ENCODE measurements at places on chromosomes 6 and 20.

DNA sequence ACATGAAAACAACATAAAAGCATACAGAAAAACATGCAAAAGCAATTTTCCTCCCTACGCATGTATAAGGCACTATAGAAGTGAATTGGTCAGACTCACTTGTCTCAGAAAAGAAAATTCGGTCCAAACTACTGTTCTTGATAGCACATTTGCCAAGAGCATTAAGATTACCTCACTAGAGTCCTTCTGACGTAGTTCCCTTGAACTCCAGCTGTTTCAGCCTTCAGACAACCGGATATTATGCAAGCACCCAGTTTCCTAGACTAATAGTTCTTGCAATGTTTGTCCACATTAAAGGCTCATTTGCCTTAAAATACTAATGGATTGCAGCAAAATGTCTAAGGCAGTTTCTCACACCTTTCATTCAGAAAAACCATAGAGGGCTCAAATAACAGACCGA lies 2.5 kb upstream of the CASS4 start:
- DNase-seq: no peak

- DNase-seq: no peak
Observed at GRCh38 chr6:45759472-45759810, 256.2 kb downstream of the CLIC5 start.

DNA sequence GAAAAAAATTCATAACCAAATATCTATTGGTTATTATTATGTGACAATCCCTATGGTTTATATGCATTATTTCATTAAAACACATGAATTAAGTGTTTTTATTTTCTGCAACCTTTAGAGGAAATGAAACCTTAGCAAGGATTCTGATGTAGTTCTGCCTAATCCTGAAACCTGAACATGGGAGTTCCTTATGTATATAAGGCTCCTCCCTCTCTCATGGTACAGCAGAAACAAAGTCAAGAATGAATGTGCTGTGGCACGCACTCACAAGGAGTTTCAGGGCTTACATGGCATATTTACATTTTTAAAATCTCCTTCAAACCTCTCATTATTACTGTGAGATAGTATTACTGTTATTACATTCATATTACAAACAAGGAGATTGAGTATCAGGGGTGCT lies 426.4 kb upstream of the CITED2 start:
- DNase-seq: no peak

GRCh38 chr6:150894935-150895552 lies 29.5 kb downstream of the MTHFD1L start:
- DNase-seq: no peak

- no peak for DNase-seq
Observed at GRCh38 chr20:47610247-47610944, 108.7 kb downstream of the NCOA3 start.

- DNase-seq: no peak
Observed at GRCh38 chr6:138596591-138596990, 97.3 kb upstream of the NHSL1 start.

DNA sequence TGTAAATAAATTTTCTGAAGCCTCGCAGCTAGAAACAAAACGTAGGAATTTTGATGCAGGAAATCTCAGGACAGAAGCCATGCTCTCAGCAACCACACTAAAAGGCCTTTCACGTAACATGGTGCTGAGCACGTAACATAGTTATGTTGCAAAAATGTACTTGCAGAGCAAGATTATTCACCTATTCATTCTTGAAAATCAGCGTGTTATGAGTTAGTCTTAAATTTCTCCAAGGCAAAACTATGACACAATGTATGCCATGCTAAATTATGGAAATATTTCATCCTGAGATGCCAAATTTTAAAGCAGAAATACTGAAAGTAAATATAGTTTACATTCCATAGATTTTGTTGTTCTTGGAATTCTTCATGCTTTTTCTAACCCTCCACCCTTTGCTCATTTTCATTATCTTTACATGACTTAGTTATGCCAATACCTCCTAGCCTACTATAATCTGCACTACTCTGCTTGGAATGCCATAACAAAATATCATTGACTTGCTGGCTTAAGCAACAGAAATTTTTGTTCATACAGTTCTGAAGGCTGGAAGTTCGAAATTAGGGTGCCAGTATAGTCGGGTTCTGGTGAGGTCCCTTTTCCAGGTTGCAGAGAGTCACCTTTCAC lies 179.8 kb upstream of the BMP5 start:
- DNase-seq: no peak

DNA sequence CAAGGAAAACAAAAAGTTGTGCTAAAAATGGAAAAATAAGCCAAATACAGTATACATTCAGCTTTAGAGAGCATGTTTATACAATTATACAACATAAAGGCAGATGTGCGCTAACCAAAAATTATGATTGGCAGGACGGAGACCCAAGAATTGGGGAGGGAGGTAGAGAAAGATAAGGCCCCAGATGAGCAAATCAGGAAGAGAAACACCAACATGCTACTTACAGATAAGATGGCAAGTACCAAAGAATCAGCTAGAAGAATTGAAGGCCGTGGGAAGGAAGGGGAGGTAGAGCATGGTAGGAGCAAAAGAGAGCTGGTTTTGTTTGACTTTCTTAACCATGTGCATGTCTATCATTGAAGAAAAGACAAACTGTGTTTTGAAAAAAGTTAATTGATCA lies 45.4 kb downstream of the PRND start:
- no peak for DNase-seq

DNA sequence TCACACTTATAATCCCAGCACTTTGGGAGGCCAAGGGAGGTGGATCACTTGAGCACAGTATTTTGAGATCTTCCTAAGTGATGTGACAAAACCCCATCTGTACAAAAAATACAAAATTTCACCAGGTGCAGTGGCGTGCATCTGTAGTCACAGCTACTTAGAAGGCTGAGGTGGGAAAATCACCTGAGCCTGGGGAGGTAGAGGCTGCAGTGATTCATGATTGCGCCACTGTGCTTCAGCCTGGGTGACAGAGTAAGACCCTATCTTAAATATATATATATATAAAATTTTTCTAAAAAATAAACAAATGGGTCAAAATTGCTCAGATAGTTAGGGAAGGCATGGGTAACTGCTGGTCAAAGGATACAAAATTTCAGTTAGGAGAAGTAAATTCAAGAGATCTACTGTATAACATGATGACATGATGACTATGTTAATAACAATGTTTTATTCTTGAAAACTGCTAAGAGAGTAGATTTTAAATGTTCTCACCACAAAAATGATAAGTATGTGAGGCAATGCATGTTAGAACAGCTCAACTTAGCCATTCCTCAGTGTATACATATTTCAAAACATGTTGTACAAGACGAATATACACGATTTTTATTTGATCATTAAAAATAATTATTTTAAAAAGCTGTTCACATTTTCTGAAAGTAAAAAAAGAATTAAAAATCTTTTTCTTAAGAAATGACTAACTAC lies 24.4 kb downstream of the TBC1D32 start:
- no peak for DNase-seq

- DNase-seq: no peak
Observed at GRCh38 chr6:31042806-31043205, 32.5 kb downstream of the MUC22 start.

DNA sequence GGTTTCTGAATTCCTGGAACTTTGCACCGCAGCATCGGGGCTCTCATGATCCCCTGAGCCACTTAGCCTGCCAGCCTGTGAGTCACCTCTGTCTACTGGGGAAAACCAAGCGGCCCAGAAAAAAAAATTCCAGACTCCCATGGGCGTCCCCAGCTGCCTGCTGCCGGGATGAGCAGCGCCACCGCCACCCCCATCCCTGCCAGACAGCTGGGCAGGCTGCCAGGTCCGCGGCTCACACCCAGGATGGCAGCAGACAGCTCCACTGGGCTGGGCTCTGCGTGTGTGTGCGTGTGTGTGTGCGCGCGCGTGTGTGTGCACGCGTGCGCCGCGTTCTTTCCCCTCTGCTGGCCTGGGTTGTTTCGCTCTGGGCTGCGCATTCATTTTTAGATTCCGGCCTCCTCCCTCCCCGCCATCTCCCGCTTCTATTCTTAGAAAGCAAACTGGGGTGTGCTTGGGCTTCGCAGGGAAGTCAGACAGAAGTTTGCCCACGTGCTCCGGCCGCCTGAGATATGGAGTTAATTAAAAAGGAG lies 38.9 kb upstream of the PMEPA1 start:
- peak; percentile 26 for DNase-seq

DNA sequence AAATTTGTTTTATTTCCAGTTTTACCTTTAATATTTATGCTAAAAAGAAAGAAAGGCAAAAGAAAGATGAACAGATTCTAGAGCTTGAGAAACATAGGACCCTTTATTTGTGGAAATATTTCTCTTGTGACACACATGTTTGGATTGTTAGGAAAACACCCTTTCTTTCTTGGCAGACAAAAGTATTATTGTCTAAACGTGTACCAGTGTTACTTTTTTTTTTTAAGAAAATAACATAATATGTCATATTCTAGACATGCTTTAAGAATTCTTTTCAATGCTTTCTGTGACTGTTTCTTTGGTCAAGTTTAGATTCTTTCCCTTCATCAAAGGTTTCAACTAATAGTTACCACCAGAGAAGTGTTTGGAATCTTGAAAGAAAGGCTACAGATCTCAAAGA lies 183.4 kb upstream of the CNR1 start:
- DNase-seq: no peak

- no peak for DNase-seq
Observed at GRCh38 chr20:16393836-16394235, 179.4 kb downstream of the KIF16B start.

- no peak for DNase-seq
Observed at GRCh38 chr6:5333658-5334057, 72.3 kb downstream of the FARS2 start.

GRCh38 chr6:30722280-30723112 lies 2.3 kb downstream of the TUBB start:
- DNase-seq: peak; percentile 50

DNA sequence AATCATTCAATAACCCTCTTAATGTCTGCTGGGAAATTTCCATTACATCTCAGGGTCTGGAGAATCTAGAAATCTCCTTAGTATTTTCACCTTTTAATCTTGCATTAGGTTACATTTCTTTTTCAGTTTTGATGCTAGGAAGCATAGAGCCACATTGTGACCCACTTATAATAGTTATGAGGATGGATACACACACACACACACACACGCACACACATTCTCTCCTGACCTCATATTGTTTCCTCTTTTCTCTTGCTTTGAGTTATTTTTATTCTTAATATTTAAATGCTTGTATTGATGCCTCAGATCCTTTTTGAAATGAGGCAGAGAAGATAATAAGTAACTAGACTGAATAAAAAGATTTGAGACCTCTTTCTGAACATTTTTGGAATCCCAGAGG lies 128.4 kb downstream of the KLHL32 start:
- DNase-seq: no peak

DNA sequence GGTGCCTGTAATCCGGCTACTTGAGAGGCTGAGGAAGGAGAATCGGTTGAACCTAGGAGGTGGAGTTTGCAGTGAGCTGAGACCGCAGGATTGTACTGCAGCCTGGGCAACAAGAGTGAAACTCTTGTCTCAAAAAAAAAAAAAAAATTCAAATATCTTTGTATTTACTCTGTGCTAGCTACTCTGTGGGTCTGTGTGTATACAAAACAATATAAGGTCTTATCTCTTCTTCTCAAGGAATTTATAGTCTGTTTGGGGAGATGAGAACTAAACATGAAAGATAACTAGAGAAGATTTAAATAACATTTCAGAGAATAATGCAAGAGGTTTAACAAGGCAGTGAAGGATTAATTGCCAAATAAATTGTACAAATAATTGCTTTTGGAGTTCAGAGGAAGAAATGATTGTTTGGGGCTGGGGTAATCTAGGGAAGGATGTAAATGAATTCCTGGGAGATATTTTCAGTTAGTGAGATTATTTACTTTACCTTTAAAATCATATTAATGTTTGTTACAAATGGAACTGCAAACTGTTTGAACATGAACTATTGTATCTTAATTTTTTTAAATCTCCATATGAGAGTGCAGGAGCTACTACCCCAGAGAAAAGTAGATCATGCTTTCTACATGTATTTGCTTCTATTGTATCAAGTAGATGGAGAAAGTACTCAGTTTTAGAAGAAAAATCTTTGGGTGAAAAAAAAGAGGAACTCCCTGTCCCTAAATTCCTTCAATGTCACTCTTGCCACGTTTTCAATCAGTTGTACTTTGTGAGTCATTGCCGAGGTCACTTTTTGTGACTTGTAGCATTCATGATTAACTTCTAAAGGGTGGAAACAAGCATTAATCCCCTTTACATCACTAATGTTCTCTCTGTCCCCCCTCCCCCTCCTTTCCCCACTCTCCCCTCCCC lies 39.0 kb downstream of the NCOA3 start:
- no peak for DNase-seq

DNA sequence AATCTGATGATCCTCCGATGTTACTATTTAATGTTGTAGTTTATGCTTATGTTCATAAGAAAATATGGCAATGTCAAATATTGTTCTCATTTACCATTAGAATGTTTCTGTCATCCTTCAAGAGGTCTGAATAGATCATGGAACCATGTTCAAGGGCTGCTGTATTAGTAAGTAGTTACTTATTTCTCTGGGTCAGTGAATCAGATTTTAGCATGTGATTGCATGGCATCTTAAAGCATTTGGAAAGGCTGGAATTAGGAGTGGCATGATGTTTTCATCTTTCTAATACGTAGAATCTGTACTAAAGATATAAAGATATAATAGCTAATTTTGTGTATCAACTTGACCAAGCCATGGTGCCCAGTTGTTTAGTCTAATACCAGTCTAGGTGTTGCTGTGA lies 40.5 kb upstream of the NKX2-4 start:
- no peak for DNase-seq

DNA sequence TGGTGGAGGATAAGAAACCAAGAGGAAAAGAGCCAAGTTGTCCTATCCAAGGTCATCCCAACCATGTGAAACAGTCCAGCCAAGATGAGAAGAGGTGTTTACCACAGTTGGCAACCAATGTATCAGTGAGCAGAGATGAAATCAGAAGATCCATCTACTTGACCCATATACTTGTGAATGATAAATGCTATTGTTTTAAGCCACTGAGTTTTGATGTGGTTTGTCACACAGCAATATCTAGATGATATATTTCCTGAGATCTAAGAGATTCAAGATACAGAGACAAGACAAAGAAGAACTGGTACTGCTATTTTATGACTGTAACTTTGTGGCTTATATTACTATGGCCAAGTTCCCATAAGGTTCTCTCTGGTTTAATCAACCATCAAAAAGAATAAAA lies 721.2 kb downstream of the MAFB start:
- DNase-seq: no peak

GRCh38 chr6:165184192-165184979 lies 125.0 kb downstream of the C6orf118 start:
- DNase-seq: peak; percentile 75

DNA sequence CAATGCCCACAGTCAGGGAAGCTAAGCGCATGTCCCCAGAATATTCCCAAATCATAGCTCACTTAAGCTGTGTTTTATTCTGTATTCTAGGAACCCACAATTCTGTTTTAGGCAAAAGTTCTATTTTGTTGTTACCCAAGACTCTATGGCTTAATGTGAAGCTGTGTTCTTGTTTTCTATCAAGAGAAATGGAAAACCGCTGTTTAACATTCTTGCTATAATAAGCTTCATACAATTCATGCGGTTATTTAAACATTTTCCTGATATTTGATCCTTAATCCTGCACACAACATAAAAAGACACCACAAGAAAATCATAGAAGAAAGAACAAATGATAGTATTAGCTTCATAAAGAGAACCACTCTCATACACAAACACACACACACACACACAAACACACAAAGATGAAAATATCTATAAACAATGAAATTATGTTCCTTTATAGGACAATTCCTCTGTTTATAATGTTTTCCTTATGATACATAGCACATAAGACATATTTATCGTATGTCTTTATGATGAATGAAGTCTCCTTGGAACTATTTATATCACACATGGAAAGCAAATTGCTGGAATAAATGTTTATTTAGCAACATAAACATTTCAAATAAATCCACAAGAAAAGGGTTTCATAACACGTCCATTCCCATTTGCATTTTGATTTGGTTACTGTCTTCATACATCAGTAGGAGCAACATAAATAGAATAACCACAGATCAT lies 16.4 kb upstream of the COL21A1 start:
- no peak for DNase-seq

Measured in caudate nucleus (tissue), 63 donors.